ENCODE measurements at places on chromosomes 4 and X. TPM values are rescaled to one million over a fixed set of nuclear protein-coding genes. Genes with fewer than 3 reads are reported as not detected.

NIPAL1 gene
- 2.0 TPM for total RNA-seq

RTL9 gene
- total RNA-seq: 0.25 TPM

ZCCHC18 gene
- 21.6 TPM for total RNA-seq

WFS1 gene
- 4.9 TPM for total RNA-seq
